ENCODE measurements at places on chromosomes 6 and 20.

- no peak for DNase-seq
Observed at GRCh38 chr6:170148709-170149470, 142.0 kb downstream of the DLL1 start.

- DNase-seq: no peak
Observed at GRCh38 chr6:109303640-109304283, 78.5 kb downstream of the CD164 start.

DNA sequence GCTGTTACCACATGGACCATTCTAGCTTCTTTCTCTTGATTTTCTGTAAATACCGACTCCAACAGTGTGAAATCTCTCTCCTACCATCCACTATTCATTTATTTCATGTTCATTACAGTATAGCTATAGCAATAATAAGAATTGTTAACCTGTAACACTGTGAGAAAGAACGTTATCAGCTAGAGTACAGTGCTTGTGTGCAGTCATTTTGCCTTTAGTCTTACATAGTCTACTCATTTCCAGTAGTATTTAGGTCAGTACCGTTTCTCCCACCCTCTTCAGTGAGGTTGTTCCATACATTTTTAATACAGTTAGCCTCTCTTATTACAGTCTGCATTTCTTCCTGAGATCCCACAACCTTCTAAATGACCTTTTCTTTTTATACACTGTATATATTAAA, 257.1 kb downstream of the LY86 start:
- no peak for DNase-seq

DNA sequence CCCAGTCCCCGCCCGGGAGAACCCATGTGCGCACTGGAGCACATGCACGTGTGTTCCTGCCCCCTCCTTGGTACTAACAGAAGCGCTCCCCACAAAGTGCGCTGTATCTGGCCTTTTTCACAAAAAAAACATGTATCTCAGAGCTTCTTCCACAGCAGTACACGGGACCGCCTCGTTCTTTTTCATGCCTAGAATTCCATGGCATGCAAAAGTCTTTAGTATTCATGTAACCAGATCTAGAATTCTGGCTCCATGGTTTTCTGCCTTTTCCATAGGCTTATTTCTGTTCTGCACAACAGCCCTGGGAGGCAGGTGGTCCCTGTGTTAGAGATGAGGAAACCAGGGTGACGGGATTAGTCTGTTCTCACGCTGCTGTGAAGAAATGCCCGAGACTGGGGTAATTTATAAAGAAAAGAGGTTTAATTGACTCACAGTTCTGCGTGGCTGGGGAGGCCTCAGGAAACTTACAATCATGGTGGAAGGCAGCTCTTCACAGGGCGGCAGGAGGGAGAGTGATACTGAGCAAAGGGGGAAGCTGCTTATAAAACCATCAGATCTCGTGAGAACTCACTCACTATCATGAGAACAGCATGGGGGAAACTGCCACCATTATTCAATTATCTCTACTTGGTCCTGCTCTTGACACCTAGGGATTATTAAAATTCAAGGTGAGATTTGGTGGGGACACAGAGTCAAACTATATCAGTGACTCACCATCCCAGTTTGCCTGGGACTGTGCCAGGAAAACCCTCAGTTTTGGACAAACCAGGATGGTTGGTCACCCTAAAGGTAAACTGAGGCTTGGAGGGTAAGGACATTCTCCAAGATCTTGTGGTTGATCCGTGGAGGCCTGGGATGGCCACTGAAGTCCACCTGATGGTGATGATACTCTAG, 41.0 kb downstream of the C20orf203 start:
- DNase-seq: no peak

DNA sequence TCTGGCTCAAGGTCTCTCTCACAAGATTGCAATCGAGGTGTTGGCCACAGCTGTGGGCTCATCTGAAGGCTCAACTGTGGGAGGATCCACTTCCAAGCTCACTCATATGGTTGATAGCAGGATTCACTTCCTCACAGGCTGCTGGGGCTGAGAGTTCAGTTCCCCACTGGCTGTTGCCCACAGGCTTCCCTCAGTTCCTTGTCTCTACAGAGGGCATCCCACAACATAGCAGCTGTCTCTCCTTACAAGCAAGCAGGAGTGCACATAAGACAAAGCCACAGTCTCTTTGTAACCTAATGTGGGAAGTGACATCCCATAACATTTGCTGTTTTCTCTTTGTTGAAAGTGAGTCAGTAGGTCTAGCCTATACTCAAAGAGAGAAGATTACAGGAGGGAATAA, 14.0 kb downstream of the SPATS1 start:
- DNase-seq: no peak

GRCh38 chr6:51533962-51534361, 553.5 kb downstream of the PKHD1 start:
- DNase-seq: no peak

DNA sequence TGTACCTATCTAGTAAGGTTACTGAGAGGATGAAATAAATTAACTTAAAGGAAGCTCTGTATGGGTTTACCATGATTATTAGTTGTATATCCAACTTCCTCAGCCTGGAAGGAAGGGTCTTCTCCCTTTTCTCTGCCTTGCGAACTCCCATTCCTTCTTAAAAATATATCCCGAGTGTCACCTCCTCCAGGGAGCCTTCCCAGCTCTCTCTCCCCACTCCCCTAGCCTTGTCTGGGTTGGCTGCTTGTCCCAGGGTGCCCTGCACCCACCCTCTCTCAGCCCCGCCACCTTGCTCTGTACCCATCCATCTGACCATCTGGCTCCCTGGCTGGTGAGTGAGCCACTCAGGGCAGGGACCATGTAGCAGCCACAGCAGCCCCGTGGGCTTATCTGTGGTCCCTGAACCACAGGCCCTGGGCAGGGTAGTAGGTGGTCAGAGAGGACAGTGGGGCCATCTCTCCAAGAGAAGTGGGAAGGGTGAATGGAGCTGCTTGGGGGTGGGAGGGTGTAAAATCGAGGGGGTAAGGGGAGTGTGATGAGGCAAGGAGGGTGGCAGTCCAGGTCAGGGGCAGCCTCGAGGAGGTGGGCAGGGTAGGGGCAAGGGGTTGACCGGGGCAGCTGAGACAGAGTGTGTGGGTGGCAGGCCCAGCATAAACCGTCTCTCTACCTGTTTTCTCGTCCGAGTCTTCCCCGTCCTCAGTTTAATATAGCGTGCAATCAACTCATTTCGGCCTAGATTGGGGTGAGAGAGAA, 12.8 kb downstream of the TEAD3 start:
- DNase-seq: no peak

GRCh38 chr20:49519777-49520359, 37.4 kb upstream of the KCNB1 start:
- no peak for DNase-seq

GRCh38 chr6:56866917-56867522, 87.9 kb upstream of the BEND6 start:
- no peak for DNase-seq

DNA sequence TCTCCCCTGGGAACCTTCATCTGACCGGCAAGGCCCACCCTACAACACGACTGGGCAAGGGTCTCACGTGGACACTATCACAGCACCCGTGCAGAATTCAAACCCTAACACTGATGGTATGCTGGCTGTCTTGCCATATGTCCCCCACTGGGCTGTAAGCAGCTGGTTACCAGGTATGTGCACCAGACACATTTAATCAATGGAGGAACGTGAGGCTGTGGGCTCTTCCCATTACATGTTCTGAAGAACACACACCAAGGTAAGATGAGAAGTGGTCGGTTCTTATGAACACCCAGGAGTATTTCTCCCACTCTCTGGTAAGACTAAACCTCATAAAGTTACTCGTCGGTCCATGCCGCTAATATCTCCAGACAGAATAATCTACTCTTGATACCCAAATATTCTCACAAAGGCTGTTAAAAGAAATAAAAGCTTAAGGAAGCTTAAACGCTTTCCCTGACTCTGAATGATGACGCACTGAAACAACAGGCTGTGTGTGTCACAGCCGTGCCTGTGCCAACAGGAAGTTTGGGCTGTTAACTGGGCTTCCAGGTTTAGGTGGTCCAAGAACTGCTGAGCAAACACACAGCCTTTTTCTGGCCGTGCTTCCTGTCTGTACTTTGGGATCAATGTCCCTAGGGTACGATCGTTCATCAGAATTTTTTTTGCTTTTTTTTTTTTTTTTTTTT, 75.3 kb downstream of the SLC23A2 start:
- no peak for DNase-seq

- DNase-seq: no peak
Observed at GRCh38 chr20:51139891-51140290, 117.0 kb upstream of the KCNG1 start.

DNA sequence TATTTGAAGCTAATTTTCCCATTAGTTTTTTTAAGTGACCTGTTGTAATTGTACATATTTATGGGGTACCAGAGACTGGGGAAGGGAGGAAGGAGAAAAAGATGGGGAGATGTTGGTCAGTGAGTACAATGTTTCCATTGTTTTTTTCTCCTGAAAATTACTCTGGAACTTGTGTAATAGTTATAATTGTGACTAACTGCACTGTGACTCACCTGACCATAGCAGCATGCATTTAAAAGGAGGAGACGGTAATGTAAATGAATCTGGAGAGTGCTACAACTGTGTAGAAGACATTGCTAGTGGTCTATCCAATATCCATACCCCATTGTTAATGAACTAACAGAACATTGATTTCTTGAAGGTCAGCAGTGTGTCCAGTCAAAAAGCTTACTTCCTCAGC, 133.4 kb downstream of the RFPL4B start:
- DNase-seq: no peak

- DNase-seq: no peak
Observed at GRCh38 chr20:20641783-20642182, 70.7 kb downstream of the RALGAPA2 start.

DNA sequence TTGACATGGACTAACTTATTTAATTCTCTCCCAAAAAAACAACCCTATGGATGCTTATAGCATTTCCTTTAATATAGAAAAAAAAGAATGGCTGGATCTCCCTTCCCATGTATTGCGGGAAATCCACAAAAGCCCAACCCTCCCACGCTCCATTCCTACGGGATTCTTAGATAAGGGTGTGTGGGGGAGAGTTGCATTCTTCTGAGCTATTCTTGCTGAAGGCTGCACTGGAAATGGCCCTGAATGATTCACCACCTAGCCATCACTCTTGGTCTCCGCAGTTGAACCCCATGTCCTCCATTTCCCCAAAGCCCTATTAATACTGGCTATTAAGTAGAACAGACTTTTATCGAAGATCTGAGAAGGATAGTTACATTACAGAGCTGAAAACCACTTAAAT, 41.9 kb upstream of the ADGRF5 start:
- no peak for DNase-seq

DNA sequence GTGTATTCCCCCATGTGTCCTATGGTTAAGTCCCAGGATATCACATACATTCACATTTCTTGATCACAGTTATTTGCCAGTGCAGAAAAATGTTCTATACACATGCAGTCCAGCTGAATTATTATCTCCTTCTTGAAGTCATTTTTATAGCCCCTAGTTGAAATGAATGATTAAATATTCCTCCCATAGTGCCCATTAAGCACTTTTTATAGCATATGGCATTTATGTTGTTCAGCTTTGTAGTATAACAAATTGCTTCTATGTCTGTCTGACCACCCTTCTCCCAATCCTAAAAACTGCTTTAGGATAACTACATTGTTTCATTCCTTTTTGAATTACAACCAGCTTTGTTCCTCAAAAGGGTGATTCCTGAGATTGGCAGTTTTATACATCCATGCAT, 123.5 kb downstream of the ADGRB3 start:
- no peak for DNase-seq

- no peak for DNase-seq
Observed at GRCh38 chr6:126812651-126813050, 305.8 kb upstream of the RSPO3 start.

GRCh38 chr6:129645106-129645829, 64.7 kb downstream of the ARHGAP18 start:
- DNase-seq: no peak

DNA sequence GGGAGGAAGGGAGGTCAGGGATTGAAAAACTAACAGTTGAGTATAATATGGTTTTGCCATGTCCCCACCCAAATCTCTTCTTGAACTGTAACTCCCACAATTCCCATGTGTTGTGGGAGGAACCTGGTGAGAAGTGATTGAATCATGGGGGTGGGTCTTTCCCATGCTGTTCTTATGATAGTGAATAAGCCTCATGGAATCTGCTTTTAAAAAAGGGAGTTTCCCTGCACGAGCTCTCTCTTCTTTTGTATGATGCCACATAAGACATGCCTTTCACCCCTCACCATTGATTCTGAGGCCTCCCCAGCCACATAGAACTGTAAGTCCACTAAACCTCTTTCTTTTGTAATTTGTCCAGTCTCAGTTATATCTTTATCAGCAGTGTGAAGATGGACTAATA, 833.4 kb upstream of the MAP3K7 start:
- no peak for DNase-seq

DNA sequence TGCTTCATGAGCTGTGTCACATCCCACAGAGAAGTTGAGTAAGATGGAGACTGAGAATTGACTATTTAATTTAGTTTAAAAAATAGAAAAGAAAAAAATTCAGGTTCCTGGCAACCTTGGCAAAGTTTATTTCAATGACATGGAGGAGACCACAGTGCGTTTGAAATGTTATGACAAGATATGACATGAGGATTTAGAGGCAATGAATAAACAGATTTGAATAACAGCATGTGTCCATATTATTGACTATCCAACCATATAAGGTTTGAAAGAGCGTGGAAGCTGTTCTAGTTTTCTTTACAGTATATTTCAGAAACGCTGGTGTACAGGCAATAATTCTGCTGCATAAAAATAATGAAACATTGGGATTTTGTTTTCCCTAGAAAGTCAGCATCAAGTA, 303.9 kb downstream of the SMOC2 start:
- DNase-seq: no peak

DNA sequence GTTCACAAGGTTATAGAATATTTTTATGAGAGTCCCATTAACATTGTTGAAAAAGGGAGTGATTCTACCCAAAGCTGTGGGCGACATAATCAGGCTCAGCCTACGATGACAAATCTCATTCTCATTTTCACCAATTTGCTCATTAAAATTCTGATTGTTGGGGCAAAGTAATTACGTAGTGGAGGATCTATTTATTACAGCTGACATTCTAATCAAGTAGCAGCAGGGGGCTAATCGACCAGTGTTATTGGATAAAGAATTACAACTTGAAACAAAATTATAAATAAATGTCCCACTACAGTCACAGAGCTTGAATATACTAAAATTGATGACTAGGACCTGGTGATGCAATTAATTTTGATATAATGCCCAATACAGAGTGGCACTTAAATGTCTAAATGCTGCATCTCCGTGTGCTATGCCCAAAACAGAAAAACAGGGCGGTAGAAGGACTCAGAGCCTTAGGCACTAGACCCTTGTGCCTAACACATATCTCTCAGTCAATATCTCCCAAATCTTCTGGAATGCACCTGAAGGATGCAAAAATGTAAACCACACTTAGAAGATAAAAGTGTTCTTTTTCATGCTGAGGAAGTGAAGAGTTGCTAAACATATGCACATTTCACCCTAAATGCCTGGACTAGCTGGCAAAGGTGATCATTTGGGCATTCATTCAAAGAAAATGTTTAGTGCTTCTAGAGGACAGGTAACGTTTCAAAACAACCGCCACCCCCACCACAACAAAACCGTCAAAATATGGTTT, 88.3 kb downstream of the CD24 start:
- DNase-seq: no peak

- peak; percentile 14 for DNase-seq
Observed at GRCh38 chr6:149834513-149835481, 29.4 kb downstream of the LRP11 start.
